ENCODE measurements at places on chromosomes 12 and 14.
A peak's percentile ranks its signal among the peaks of the same experiment; 100 is the strongest.

DNA sequence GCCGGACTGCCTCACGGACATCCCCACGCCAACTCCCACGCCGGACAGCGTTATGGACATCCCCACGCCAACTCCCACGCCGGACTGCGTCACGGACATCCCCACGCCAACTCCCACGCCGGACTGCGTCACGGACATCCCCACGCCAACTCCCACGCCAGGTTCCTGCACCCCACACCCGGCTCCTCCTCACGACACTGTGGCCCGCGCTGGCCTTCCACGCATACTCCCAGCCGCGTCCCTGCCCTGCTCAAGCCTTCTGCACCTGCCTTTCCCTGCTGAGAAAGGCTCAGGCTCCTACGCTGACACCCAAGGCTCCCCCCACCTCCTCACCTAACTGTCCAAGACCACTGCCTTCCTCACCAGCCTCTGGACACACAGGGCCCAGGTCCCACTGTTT lies 9.7 kb downstream of the CACNA2D4 start:
- DNase-seq: no peak

- no peak for DNase-seq
Observed at GRCh38 chr14:61891810-61892209, 129.6 kb downstream of the SNAPC1 start.

DNA sequence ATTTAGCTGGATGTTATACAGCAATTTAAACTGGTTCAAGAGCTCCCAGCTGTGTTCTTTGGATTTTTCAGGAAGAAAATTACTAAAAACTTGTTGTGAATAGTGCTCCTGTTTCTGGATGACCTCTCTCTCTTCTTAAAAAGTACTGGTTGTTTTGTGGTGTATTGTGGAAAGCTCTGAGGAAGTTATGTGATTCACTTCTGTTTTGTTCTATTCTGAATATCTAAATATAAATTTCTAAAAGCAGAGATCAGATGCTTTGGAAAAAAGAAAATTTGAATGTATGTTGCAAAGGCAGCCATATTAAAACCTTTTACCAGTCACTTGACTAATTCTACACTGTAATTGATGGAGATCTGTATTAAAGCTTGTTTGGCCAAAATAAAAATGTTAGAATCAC lies 3.4 kb upstream of the C3AR1 start:
- DNase-seq: no peak

DNA sequence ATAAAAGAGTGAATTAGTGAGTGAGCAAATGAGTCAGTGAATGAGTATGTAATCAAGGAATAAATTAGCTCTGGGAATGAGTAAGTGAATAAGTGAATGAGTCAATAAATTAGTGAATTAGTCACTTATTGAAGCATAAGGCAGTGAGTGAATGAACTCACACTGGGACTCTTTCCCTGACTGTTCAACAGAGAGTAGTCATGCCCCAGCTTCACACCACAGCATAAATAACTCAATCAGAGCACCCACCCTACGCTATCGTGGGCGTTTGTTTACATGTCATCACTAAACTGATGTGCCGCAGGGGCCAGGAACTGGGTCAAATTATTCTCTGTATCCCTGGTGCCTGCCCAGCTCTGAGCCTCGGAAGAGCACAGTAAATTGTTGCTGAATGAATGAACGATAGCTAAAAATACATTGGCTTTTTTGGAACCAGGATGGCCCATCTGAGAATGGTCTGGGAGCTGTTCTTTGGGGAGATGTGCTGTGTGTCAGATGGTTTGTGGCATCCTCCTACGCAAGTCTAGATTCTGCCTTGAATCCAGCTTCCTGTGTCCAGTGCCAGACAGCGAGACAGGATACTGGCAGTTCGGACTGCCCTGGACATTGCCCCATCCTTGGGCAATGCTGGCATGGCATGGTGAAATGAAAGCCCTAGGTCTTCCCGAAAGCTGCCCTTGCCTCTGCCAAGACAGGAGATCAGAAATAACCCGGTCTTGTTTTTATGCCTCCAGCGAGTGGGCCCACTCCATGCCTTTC lies 98.0 kb upstream of the RTL1 start:
- DNase-seq: no peak

DNA sequence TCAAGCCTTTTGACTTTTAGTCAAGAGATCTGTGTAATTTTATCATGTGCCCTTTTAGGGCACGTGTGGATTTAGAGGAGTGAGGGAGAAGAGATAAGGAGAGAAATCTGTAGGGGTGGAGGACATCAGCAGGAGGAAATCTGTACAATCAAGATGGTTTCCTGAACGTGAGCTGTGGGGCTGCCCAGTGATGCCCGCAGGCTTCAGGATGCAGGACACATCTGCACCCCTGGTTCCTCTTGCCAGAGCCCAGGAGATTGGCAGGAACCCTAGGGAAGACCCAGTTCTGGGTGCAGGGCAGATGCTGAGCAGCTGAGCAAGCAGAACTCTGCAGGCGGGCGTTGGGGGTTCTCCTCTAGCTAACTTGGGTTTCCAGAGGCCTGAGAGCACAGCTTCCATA lies 11.6 kb upstream of the TESPA1 start:
- no peak for DNase-seq

DNA sequence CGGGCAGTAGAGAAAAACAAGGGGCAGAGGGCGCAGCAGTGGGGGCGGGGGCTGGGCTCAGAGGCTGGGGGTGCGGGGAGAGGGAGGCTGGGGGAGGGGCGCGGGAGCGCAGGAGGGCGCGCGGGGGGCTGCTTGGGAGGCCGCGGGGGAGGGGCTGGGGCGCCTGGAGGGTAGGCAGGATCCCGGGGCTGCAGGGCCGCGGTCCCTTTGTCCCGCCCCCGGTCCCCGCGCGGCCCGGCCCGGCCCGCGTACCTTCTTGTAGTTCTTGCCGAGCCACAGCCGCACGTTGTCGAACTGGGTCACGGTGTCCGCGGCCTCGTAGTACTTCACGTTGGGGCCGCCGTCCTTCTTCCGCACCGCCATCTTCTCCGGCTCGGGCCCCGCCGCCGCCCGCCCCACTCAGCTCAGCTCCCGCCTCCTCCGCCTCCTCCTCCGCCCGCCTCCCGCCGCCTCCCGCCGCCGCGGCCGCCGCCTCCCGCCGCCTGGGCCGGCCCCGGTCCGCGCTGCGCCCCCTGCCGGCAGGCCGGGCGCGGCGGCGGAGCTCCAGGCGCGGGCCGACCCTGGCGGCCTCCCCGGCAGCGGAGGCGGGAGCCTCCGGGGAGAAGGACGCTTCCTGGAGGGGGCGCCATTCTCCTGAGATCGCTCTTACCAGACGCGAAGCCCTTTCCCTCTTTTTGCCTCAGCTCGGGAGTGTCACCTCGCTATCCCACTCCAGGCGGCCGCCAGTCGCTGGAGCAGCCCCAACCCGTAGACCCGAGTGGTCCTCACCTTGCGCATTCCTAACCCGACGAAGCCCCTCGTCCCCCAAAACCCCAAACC lies at the start of gene SMARCC2:
Gene SMARCC2, minus strand, starts transcription at position 385 of the 819 bp plus-strand sequence. Its CDS starts 22 bp downstream, at position 363.
- peak; percentile 80 for DNase-seq

GRCh38 chr14:105313381-105314286 lies 914 bp upstream of the PACS2 start:
- DNase-seq: peak; percentile 64

- no peak for DNase-seq
Observed at GRCh38 chr12:46900734-46901463, 75.1 kb upstream of the SLC38A4 start.

- no peak for DNase-seq
Observed at GRCh38 chr12:69610729-69611128, at the start of gene LRRC10. TSS of gene LRRC10 (minus strand) at chr12:69610907. CDS start at chr12:69610838, 69 bp downstream.

DNA sequence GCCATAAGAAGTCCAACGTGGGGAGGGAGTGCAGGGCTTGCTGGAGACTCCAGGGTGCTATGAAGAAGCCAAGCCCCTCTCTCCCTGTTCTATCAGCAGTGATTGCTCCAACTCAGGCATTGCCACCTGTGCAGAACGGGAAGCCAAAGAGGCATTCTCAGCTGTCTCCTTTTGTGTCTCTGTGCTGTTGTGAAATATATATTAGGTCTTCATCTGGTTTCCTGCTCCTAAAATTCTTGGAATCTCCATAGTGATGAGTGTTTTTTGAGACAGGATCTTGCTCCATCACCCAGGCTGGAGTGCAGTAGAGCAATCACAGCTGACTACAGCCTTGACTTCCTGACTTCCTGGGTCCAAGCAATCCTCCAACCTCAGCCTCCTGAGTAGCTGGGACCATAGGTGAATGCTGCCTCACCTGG lies 51.2 kb upstream of the AEBP2 start:
- no peak for DNase-seq

DNA sequence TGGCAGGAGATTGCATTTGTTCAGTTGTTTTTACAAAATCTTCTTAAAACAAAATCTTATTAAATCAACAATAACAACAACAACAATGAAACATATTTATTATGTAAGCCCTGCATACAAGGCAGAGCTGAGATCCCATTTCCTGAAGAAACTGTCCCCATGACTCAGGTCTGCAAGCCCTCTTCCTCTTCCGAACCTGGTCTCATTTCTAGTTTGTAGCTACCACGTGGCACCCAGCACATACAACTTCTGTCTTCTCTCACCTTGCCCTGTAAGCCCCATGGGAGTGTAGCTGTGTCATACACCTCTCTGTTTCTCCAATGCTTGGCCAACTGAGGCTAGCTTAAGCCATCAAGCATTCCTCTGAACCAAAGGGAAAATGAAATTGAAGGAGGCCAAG lies 106.4 kb downstream of the SLC8A3 start:
- DNase-seq: no peak

DNA sequence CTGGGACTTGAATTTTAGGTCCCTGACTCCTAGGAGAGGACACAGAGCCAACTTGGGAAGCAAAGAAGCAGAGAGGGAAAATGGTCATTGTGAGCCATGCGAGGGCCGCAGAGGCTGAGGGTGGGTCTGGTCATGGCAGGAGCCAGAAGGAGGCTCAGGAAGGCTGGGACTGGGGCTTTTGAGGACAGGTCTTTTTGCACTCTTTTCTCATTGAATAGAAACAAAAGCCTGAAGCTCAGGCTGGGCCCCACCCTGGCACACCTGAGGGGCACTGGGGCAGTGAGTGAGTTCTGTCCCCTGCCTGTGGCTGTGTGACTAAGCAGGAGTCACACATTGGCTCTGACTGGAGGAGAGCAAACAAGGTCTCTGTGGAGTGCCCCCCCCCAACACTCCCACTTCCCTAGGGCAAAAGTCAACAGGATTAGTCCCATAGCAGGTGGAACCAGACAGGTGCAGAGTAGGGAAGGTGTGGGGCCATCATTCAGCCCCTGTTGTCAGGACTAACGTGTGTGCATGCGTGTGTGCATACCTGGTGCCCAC lies 2.8 kb downstream of the KRT7 start:
- no peak for DNase-seq

- DNase-seq: no peak
Observed at GRCh38 chr12:124031058-124031457, 58.0 kb downstream of the ZNF664 start.

- no peak for DNase-seq
Observed at GRCh38 chr14:64801800-64802199, 77.9 kb downstream of the SPTB start.

GRCh38 chr14:61342932-61343331 lies 21.6 kb downstream of the PRKCH start:
- no peak for DNase-seq

DNA sequence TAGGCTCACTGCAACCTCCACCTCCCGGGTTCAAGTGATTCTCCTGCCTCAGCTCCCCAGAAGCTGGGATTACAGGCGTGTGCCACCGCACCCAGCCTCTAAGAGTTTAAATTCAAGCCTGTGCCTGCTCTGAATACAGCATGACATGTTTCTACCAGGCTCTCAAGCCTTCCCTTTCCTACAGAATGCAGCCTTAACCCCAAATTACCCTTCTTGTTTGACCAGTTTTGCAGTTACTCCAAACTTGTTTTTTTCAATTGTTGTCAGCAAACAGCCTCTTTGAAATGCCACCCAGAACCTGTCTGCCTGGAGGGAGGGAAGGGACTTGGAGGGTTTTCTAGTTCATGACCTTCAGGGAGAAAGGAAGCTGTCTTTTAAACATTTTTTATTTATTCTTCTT lies 15.4 kb downstream of the GLTP start:
- DNase-seq: no peak

- no peak for DNase-seq
Observed at GRCh38 chr12:211639-212414, 2.1 kb downstream of the SLC6A12 start.

DNA sequence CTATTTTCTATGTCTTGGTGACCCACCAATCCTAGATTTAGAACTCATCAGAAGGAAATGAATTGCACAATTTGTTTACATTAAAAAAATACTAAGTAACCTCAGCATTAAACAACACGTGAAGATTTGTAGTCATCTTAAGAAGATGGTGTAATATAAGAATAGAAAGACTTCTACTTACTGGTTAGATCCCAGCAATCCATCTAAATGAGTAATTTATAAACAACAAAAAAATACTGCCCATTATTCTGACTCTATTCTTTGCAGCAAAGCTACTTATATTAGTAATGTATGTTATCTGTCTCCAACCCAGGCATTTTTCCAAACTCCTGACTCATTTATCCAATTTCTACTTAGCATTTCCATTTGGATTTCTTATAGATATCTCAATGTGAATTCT lies 67.8 kb downstream of the CD163L1 start:
- DNase-seq: no peak

DNA sequence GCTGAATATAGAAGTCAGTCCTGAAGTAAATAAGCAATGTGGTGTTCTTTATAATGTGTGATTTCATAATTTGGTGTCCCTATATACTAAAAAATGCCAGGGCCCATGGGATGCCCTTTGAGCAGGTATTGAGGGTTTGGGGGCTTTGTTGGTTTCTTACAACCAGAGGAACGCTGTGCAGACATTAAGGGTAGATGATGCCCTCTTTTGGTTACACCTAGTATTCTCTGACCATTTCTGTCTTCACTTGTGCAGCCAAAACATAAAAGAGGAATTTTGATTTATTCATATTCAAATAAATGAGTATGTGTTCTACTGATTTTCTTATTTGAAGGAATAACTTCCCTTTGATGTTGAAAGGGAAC lies 3.0 kb downstream of the LGR5 start:
- DNase-seq: no peak

GRCh38 chr12:104858611-104859543 lies 99.2 kb downstream of the SLC41A2 start:
- no peak for DNase-seq

- peak; percentile 5 for DNase-seq
Observed at GRCh38 chr12:8860165-8860961, 37.9 kb downstream of the A2ML1 start.
